ENCODE measurements at places on chromosomes 2 and 18.

- no peak for ATAC-seq
Observed at GRCh38 chr2:2320486-2321199, 10.4 kb downstream of the MYT1L start.

- no peak for ATAC-seq
Observed at GRCh38 chr18:9916808-9917207, 3.0 kb downstream of the VAPA start.

GRCh38 chr2:144154205-144154604 is 365.7 kb downstream of the ZEB2 start:
- ATAC-seq, result no peak

DNA sequence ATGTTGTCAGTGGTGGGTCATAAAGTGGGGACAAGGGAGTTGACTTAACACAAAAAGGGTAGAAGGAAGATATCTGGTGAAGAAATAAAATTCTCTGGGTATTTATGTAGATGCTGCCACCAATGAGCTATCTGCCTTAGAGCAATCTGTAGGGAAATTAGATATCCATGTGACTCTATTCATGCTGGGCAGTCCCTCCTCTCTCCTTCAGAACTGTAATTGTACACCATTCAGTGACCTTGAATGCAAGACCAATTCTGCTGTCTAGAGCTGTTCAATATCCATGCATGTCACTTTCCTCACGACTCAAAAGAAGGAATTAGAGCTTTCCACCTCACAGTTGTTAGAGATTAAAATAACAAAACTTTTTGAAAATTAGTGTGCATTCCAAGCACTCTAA is 28.6 kb upstream of the TDRD15 start:
- no peak for ATAC-seq

GRCh38 chr18:44238454-44238853 is 442.2 kb upstream of the SETBP1 start:
- no peak for ATAC-seq

Measured in activated CD4-positive, CD25-positive, alpha-beta regulatory T cell treated with anti-CD3 and anti-CD28 coated beads, Interleukin-2, amount 50 U/mL, for 24 hours (primary cell).